ENCODE measurements at places on chromosomes 1 and 21.
A peak's percentile ranks its signal among the peaks of the same experiment; 100 is the strongest.

DNA sequence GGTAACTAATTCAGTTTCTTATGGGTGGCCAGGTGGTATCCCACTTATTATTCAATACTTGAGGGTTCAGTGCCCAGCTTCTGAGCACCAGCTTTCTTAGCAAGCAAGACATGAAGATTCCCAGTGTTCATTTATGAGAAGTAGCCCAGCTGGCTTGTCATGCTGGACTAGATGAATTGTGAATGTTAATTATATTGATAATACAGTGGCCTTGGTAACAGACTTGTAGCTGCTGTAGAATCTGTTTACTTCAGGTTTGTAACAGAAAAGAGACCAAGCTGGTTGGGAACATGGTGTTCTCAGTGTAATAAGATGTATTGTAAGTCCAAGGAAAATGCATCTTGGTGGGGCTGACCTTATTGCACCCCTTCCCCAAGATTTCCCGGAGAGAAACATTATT is 10.1 kb downstream of the AHCYL1 start:
- no peak for DNase-seq

DNA sequence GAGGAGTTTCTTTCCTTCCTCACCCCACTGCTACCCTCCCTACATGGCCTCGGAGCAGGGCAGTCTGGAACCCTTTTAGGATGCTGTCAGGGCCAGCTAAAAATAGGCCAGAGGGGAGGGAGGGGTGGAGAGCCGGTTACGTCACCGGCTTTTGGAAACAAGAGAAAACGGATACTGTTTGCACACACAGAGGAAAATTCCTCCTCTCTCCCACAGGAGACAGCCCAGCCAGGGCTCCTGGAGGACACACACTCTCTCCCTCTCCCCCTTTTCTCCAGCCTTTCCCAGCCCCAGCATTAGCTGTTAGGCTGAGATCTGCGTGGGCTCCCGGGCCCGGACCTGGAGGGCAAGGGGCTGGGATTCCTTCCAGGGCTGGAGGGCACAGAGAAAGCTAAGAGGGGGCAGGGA is 20.0 kb upstream of the ALDH4A1 start:
- no peak for DNase-seq

DNA sequence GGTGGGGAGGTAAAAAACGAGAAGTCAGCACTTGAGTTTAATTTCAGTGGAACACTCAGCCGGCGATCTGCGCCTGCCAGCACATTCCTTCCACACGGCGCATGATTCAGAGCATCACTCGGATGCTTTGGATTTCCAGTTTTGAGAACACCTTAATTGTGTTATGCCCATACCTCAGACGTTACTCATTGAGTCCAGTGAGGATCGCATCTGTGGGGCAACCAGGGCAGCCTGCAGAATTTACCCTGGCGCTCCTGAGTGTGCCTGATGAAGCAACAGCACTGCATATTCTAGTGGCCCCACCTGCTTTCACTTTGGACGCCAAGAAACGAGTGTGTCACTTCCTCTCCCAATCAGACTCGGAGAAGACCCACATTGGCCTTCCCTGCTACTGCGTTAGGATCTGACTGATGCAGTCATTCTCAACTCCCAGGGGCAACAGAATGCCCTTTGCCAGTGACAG is 19.9 kb downstream of the FAM89A start:
- no peak for DNase-seq

GRCh38 chr1:196723325-196724185 is 51.1 kb upstream of the CFHR3 start:
- no peak for DNase-seq

DNA sequence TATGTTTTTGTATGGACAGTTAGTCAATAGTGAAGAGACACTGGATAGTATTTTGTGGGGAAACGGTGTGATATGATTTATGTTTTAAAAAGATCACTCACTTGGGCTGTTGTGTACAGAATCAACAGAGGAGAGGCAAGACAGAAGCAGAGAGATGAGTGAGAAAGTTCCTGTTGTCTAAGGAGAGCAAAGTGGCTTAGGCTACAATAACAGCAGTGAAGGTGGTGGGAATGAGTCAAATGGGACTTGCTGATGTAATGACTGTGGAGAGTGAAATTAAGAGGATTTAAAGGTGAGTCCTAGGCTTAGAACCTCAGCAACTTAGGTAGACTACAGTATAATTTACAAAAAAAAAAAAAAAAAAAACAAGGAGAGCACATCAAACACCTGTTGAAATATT is 169.2 kb upstream of the HP1BP3 start:
- no peak for DNase-seq

- peak; percentile 44 for DNase-seq
Observed at GRCh38 chr1:150464422-150464826, 22.8 kb upstream of the TARS2 start.

- no peak for DNase-seq
Observed at GRCh38 chr1:19009882-19010321, 53.4 kb upstream of the IFFO2 start.

- DNase-seq: no peak
Observed at GRCh38 chr1:241569848-241570247, 37.7 kb downstream of the KMO start.

DNA sequence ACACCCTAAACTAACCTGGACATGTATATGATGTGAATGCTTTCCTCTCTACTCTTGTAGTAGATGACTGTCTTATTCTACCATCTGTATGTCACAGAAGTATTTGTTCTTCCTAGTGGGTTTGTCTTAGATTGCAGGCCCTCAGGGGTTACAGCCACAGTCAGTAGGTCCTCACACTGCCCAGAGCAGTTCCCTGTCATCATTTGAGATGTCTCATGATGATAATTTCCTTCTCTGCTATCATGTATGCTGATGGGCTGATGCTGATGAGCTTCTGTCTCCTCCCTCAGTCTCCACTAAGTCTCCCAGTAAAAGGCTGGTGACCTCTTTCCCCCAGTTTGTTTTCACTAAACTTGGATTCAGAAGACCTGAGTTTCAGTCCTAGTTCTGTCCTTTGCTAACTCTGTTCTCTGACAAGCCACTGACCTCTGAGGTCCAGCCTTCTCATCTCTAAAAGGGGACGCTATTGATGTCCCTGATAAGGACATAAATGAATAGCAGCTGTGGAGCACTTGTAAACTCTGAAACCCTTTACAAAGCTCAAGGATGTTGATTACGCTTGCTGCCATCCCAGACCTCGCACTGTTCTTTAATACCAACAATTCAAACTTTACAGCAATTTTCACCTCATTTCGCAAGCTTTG is 3.1 kb upstream of the ETV3 start:
- no peak for DNase-seq

- no peak for DNase-seq
Observed at GRCh38 chr1:163130225-163130856, 61.2 kb downstream of the RGS4 start.

- DNase-seq: no peak
Observed at GRCh38 chr1:46622344-46622743, 5.7 kb upstream of the MOB3C start.

DNA sequence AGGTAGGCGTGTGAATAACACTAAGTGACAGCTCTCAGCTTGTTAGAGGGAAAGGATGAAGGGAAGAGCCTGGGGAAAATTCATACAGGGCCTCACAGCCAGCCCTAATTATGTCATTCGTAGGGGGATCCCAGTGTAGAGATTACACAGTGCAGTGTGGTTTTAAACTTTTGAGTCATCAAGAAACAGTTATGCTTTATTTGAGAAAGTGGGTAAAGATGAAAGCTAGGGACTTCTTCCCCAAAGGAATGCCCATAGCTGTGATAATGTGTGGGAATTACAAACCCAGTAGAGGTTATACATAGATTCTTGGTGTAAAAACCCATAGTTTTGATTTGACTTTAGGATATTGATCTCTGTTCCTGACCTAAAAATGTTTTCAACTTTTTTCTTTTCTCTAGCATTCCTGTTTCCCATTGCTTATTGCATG is 1.9 kb downstream of the TTF2 start:
- no peak for DNase-seq

- no peak for DNase-seq
Observed at GRCh38 chr1:174262349-174263241, 103.3 kb downstream of the RABGAP1L start.

GRCh38 chr1:232872738-232873137 is 67.5 kb downstream of the MAP10 start:
- no peak for DNase-seq

DNA sequence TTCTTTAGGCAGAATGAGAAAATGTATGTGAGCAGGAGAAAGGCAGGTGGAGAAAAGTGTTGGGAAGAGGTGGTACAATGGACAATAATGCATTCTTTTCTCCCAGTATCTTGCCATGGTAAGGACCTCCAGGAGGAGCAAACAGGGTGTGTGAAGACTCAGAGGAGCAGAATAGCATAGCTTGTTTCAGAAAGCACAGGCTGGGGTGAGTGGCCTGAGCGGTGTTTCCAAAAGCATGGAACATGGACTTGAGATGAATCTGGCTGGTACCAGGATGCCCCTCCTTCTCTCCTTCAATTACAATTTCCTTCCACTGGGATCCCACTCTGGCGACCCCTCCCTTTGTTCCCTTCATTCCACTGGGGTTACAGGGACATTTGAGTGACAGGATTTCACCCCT is 123.4 kb upstream of the TNR start:
- DNase-seq: no peak

GRCh38 chr21:44357064-44357837 is 3.8 kb downstream of the TRPM2 start:
- DNase-seq: no peak

DNA sequence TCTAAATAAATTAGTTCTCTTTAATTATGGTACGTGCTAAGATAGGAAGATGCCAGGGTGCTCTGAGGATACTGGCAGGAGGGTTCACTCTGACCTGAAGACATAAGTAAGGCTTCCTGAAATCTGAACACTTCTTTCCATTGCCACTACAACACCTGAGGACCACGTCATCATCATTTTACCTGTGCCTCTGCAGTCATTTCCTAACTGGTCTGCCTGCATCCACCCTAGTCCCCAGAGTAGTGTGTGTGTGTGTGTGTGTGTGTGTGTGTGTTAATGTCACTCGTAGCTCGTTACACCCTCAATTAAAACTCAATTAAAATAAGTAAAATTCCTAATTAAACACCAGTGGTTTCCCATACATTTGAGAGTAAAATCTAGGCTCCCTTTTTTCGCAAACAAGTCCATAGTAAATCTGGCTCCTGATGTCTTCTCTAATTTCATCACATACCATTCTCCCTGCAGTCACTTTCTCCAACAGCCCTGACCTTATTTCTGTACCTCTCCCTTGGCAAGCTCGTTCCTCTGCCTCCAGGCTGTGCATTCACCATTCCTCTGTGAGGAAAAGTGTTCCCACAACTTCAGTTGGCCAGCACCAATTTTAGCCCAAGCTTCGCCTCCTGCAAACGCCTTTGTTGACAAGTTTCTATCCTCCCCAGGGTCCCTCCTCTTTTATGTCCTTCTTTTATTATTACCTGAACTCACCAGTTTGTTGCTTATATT is 8.7 kb downstream of the IL12RB2 start:
- DNase-seq: no peak

DNA sequence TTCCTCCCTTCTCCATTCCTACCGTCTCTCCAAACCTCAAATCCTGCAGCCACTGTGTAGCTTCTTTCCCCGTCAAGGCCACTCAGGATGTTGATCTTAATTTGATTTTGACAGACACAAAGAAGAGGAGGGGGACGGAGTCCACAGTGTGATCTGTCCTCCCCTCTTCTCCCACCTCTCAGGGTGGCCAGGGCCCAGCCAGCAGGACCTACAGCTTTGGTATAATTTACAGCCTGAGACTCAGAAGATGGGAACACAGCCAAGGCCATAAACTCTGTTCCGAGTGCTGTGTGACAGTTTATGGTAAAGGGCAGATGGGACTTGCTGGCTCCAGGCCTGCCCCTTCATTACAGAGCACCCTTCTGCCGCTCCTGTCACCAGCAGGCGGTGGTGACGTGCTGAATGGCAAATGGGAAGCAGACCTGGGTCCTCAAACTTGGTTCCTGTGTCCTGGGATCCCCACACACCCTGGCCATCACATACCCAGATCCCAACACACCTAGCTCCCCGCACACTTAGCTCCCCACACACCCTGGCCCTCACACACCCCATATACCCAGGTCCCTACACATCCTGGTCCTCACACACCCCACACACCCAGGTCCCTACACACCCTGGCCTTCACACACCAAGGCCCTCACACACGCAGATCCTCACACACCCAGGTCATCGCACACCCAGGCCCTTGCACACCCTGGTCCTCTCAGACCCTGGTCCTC is 71.6 kb downstream of the CD2 start:
- no peak for DNase-seq

GRCh38 chr21:45392573-45392971 is 12.4 kb upstream of the COL18A1 start:
- DNase-seq: no peak

DNA sequence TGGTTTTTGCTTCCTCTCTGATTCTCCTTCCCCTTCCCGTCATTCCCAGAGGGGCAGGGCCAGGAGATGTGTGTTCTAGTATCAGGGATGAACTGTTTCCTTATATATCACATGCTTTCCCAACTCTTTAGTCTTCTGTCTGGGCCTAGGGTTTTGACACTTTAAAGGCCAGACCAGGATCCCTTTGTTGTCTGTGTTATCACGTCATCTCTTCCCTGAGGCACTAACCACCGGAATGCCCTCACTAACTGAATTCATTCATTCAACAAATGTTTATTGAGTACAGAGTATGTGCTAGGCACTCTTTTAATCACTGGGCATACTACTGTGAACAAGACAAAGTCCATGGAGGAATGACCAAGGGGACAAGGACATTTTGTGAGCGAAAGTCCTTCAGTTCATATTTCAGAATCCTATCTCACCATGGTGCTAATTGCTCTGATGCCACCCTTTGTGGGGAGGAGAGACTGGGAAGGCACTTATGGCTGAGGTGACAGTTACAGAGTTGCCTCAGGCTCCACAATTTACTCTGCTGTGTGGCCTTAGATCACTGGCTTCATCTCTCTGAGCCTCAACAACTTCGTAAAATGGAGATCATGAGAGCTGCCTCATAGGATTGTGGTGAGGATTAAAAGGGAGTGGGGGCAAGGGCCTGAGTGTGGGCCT is 12.0 kb upstream of the ZNF362 start:
- no peak for DNase-seq

DNA sequence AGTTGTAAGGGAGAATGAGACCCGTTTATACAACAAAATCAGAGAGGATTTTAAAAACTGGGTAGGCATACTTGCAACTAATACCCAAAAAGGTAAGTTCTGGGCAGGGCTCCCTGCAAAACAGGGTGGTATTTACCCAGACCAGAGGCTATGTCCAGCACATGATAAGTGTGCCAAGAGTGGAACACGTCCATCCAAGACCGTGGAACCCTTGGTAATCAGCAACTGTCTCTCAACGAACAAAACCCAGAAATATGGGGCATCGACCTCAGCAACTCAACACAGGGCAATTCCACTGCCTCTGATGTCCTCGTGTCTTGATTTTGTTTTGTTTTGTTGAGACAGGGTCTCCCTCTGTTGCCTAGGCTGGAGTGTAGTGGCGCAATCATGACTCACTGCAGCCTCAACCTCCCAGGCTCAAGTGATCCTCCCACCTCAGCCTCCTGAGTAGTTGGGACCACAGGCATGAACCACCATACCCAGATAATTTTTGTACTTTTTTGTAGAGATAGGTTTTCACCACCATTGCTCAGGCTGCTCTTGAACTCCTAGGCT is 26.7 kb upstream of the MX1 start:
- DNase-seq: no peak

DNA sequence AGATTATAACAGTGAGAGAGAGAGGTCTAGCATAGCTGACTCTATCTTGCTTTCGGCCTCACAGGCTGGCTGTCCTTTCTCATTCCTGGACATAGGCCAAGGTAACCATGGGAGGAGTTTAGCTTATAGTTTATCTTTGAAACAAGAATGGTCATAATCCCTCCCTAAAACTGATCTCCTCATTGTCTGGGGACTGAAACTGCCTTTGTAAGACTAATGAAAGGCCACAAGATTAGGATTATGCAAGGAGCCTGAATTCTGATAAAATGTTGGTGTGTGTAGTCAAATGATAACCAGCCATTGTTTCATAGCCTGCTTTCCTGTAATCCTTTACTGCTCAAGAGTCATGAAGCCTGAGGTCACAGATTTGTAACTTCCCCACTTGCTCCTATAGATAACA is 131.9 kb upstream of the LYPLAL1 start:
- DNase-seq: no peak

All from activated CD4-positive, CD25-positive, alpha-beta regulatory T cell (primary cell).